ENCODE measurements at places on chromosomes 5 and 9. TPM values are rescaled to one million over a fixed set of nuclear protein-coding genes. Genes with fewer than 3 reads are reported as not detected.

Gene LAMC3
- 0.12 TPM for total RNA-seq

Gene QRFP
- not detected for total RNA-seq

Gene FOXD4L6
- not detected for total RNA-seq

Gene RORB
- not detected for total RNA-seq

Gene PRRX2
- 0.32 TPM for total RNA-seq

Gene CNTNAP3B
- 80.4 TPM for total RNA-seq

Gene LCN15
- not detected for total RNA-seq

Gene ODF2
- 49.5 TPM for total RNA-seq

Gene TMC1
- 1.5 TPM for total RNA-seq

Gene RNF145
- total RNA-seq: 59.7 TPM

Gene B4GALT1
- total RNA-seq: 65.6 TPM

Gene PCDHGC3
- 36.1 TPM for total RNA-seq

Gene IL13
- not detected for total RNA-seq

Gene UGT3A1
- total RNA-seq: not detected

Gene SIL1
- 47.6 TPM for total RNA-seq

Gene GPBP1
- total RNA-seq: 48.2 TPM

Gene GFI1B
- not detected for total RNA-seq

Gene C5orf58
- total RNA-seq: not detected

Gene C5orf46
- not detected for total RNA-seq

Gene CCDC69
- 4.3 TPM for total RNA-seq

Gene EIF4E1B
- not detected for total RNA-seq

Gene CAMK2A
- total RNA-seq: not detected

Gene RFESD
- 2.0 TPM for total RNA-seq

Gene PTCH1
- 14.4 TPM for total RNA-seq

Gene MELK
- total RNA-seq: 52.1 TPM

Gene CARTPT
- not detected for total RNA-seq

Gene SPATA31A3
- total RNA-seq: not detected

Gene ANXA6
- total RNA-seq: 266 TPM

Gene SPINK7
- not detected for total RNA-seq

Gene MYORG
- 7.0 TPM for total RNA-seq

Gene FGF10
- total RNA-seq: not detected

Gene OLFML2A
- total RNA-seq: 1.1 TPM

Gene PCDH12
- 20.4 TPM for total RNA-seq

Gene GCNT4
- total RNA-seq: not detected

Gene CNTFR
- not detected for total RNA-seq

Gene TAF11L5
- not detected for total RNA-seq

Gene PCDHA12
- total RNA-seq: not detected

Gene BNC2
- total RNA-seq: 33.1 TPM

Gene TRPM6
- total RNA-seq: 0.12 TPM

Gene NEK6
- total RNA-seq: 65.9 TPM

Gene SPATA31D4
- total RNA-seq: not detected

Gene EFNA5
- total RNA-seq: 22.6 TPM

Gene ASB6
- 22.9 TPM for total RNA-seq

Gene ACOT12
- not detected for total RNA-seq

Gene IGIP
- 2.4 TPM for total RNA-seq

Gene C1QTNF2
- total RNA-seq: not detected

Measured in endothelial cell of umbilical vein (primary cell).